Cerebellar nuclear complex (tissue), 1 donor: ENCODE measurements at places on chromosomes 2 and 18.

GRCh38 chr2:16760426-16760825, 94.8 kb upstream of the CYRIA start:
- no peak for DNase-seq

- no peak for DNase-seq
These were observed 824.0 kb upstream of the FSHR start for GRCh38 chr2:49978341-49978740.

GRCh38 chr2:115652652-115653051, 1210.2 kb downstream of the DPP10 start:
- DNase-seq, result no peak

DNA sequence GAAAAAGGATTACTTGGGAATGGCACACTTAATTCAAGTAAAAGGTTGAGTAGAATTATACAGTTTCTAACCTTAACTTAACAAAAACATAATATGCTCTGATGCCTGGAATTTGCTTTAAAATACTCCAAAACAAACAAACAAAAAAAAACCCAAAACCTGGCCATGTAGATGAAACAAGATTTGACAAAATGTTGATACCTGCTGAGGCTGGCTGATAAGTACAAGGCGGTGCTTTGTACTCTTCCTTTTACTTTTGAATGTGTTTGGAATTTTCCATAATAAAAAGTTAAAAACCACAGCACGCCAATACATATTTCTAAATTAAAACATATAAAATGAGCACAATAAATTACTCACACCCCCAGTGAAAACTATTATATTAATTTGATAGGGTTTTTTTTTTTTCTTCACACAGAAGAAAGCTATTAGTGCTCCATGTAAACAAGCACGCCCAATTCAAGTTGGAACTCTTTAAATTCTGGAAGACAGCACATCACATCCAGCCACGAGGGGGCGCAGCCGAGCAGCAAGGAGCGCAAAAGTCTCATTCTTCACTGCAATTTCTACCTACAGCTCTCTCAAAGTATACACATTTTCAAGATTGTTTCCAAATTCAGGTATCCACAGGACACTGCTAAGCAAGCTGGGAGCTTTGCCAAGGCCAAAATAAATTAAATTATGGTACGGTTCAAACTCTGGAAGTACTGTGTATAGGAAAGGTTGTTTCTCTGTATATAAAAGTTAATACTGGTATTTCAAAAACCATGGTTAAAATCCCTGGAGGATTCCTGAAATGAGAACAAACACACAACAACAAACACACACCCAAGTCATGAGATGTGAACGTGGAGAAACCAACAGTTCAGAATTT, 7.5 kb downstream of the SERTAD2 start:
- peak; percentile 59 for DNase-seq

DNA sequence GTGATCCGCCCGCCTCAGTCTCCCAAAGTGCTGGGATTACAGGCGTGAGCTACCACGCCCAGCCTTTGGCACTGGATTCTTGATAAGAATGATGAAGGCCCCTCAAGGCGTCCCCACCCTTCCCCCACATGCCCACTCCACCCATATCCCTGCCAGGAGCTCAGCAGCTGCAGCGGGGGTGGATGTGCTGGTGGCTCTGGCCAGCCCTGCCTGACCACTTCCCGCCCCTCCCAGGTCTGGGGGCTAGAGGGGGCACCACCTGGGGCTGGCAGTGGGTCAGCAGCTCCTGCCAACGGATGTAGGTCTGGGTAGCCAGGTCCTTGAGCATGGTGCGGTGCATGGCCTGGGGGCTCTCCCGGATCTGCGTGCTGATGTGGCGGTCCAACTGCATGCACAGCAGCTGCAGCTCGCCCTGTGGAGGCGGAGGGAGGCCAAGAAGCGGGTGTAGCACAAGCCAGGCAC, 7.8 kb upstream of the SEMA4C start:
- no peak for DNase-seq

- no peak for DNase-seq
These were observed 65.9 kb downstream of the LDLRAD4 start for GRCh38 chr18:13284330-13285027.

GRCh38 chr2:47033102-47033880, 117.7 kb upstream of the MCFD2 start:
- DNase-seq, result no peak

- no peak for DNase-seq
These were observed 73.9 kb upstream of the UXS1 start for GRCh38 chr2:106267997-106268396.

- DNase-seq, result no peak
These were observed 76.0 kb upstream of the XIRP2 start for GRCh38 chr2:166812166-166812891.

DNA sequence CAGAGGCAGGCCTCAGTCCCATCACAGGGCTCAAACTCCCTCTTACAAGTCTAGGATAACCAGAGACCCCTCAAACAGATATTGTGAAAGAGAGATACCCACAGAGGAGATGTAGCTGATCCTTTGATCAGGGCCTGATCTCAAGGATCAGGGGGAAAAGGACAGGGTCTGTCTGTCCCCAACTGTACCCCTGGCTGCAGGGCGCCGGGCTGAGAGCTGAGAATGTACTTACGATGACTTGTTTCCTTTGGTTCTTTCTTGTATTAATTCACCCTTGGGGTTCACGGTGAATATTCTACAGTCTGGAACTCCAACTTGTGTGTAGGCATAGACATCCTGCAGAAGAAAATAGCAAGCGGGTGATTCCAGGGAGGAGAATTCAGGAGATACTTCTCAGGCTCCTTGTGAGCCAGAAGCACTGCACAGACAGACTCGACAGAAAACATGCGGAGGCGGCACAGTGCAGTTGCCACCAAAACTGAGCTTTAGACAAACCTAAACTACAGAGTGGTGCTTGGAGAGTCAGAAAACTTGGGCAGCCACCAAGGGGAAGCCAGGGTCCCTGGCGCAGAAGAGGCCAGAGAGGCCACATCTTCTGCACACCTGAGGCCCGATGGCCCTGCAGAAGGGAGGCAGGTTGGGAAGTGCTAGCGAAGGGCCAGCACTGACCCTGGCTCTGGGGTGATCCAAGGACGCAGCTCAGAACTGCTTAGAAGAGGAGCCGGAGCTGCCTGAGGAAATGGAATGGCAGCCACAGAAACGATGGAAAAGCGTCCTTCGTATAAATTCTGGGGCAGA, 73.9 kb downstream of the EMILIN2 start:
- DNase-seq, result no peak

GRCh38 chr2:169362118-169362893, at the start of gene LRP2:
Gene LRP2 (minus strand): TSS chr2:169362534. CDS start chr2:169362399, 135 bp downstream.
- DNase-seq, result no peak

DNA sequence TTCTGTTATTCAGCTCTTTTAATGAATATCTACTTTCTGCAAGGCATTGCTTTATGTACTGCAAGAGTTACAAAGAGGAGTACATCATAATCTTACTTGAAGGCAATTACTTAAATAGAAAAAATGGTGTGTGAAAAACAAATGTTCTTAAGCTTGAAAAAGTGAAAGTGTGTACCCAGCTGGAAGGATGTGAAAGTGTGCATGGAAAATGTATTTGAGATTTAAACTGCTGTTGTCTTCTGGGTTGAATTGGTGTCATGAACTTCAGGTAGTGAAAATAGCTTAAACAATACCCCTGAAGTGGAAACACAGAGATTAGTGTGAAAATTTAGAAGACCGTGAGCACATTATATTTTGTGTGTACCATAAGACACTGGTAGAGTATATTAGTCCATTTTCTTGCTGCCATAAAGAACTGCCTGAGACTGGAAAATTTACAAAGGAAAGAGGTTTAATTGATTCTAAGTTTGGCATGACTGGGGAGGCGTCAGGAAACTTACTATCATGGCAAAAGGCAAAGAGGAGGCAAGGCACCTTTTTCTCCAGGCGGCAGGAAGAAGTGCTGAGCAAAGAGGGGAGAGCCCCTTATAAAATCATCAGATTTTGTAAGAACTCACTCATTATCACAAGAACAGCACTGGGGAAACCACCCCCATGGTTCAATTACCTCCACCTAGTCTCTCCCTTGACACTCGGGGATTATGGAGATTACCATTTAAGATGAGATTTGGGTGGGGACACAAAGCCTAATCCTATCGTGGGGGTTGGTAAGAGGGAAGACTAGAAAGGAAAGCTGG, 38.8 kb downstream of the SCN2A start:
- DNase-seq, result no peak

- DNase-seq, result no peak
These were observed 535.5 kb upstream of the ID2 start for GRCh38 chr2:8146132-8147005.

DNA sequence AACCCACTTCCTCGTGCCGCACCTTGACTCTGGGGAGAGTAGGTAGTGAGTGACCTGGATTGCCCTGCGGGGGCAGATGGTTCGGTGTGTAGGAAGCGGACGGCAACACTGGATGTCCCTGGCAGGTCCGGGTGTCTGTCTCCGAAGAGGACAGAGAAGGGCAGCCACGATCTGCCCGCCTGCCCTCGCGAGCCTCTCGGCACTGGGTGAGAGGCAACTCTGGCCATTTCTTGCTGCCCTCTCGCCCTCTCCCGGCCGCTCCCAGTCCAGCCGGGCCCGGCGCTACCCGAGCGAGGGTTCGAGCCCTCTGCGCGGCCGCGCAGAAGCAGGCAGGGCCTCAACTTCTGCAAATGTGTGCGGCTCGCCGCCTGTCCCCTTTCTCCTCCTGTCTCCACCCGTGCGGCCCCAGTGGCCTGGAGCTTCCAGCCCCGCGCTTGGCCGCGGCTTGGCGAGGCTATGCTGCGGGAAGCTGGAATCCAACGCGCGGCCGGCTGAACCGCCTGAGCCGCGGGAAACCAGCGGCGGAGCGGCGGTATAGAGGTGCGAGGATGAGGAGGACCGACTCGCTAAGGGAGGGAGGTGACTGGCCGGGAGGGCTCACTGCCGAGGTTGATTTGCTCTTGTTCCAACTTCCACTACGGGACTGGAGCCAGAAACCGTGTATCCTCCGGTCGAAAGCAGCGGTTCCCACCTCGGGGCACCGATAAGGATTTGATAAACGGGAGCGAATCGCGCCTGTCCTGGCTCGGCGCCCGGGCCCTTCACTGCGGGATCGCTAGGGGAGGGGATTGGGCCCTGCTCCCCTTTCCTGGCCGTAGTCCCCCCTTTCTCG, 1.5 kb downstream of the EPAS1 start:
- DNase-seq, result no peak

- no peak for DNase-seq
These were observed 37.3 kb downstream of the GKN2 start for GRCh38 chr2:68915393-68915792.

GRCh38 chr2:111633643-111634042, 250.3 kb downstream of the ANAPC1 start:
- DNase-seq, result no peak

DNA sequence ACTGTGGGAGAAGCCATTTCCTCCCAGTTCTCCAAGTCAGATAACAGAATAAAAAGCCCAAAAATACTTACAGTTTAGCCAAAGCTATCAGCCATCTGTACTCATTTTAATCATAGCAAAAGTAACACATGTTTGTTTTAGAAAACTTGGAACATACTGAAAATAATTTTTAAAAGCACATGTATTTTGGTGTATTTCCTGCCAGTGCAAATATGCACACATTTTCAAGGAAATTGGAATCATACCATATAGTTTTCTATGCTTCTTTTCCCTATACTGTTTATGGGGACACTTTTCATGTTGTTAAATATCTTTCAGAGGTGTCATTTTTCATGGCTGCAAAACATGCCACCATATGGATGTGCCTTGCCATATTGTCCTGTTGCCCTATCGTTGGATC, 51.2 kb downstream of the BOD1L2 start:
- no peak for DNase-seq

- no peak for DNase-seq
These were observed 104.9 kb downstream of the FAM210A start for GRCh38 chr18:13621446-13621849.

GRCh38 chr18:37570336-37570930, 4.8 kb upstream of the CELF4 start:
- no peak for DNase-seq

GRCh38 chr18:59783138-59783537, 85.9 kb upstream of the CCBE1 start:
- no peak for DNase-seq

DNA sequence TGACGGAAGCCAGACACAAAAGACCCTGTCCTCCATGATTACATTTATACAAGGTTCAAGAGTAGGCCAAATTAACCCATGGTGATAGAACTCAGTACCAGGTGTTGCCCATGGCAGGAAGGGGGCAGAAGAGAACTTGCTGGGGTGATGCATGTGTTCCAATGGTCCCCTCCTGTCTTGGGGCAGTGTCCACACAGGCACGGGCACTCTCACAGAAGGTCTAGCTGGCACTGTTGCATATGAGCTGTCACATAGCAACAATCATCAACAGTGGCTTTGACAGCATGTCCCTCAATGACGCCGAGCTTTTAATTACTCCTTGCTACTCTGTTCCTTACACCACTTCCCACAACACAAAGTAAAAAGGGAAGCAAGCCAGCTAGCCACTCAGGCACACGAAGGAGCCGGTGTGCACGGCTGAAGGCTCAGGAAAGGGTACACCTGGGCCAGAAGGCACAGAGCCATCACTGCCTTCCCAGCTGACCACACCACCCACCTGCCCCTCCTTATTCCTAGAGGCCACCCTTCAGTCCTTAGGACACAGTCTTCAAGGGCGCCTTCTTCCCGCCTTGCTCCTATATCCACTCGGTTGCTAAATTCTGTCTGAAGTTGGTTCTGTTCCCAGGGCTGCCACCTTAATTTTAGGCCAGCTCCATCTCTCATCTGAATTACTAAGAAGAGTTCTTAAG, 28.9 kb downstream of the RPL31 start:
- no peak for DNase-seq

DNA sequence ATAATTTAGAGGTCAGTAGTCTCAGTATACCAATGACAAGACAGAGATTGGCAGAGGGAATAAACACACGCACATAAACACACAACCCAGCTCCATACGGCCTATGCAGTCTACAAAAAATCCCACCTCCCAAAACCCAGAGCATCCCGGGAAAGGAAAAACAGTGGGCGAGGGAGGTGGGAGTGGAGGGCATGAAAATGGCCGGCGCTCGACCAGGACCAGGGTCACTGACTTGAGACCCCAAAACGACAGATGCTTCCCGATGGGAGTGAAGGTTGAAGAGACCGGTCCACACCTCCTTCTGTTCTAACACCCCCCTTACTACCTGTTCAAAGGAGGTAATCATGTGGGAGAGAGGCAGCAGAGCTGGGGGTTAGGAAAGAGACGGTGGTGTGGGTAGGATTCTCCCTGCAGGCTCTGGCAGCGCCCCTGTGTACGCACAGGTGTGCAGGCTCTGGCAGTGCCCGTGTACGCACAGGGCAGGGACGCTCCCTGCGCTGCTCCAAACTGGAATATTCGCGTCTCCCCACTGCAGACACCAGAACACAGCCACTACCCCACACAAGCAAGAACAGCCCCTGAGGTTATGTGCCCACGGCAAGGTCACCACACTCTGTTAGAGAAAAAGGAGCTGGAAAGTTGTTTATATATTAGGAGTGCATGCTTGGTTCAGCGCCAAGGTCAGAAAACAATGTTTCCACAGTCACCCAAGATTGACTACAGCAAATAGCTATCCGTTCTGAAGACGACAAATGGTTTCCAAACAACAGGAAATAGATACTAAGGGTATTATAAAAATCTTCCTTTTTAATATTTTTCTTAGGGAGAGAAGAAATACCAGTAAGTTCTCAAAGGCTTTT, 67.9 kb downstream of the EIPR1 start:
- no peak for DNase-seq
